ENCODE measurements at places on chromosomes 1 and 21.

DNA sequence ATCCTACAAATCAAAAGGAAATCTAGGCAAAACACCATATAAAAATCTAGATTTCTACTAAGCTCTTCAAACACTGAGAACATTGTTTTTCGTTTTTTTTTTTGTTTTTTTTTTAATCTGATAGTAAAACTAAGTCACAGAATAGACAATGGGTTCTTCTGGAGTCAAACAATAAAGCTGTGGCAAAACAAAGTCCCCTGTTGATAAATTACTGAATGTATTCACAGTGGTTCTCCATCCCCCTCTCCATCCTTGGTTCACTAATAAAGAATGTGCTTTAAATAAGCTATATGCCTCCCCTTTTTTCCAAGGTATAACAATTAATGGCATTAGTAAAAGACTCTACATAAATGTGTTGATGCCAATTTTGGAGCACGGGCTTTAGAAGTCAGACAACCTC lies 16.7 kb upstream of the ATP1B1 start:
- no peaks in the 10 kb centered on the region for H3K4me1 ChIP-seq
- no peak overlapping the region for H3K27ac ChIP-seq
- no peaks in the 10 kb centered on the region for H3K27me3 ChIP-seq
- DNase-seq = no peak
- H3K36me3 ChIP-seq = no peaks in the 10 kb centered on the region

DNA sequence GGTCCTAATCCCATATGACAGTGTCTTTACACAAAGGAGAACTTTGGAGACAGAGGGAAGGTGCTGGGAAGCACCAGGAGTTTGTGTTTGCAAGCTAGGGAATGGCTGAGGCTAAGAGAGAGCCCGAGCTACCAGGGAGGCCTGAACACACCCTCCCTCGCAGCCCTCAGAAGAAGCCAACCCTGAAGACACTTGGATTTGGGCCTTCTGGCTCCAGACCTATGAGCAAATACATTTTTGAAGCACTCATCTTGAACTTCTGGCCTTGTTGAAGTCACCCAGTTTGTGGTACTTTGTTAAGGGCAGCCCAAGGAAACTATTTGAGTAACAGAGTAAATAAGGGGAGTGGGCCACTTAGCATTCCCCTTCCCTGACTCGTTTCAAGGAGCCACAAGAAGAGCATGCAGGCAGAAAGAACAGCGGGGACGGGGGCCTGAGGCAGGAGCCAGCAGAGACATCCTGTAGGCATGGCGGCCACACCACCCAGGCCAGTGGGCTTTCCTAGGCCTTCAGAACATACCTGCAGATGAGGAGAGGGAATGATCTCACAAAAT lies 13.2 kb upstream of the QSOX1 start:
- H3K4me1 ChIP-seq = no peaks in the 10 kb centered on the region
- DNase-seq = no peak
- peaks cover 4% of the 10 kb centered on the region for H3K27me3 ChIP-seq
- H3K36me3 ChIP-seq = no peaks in the 10 kb centered on the region

DNA sequence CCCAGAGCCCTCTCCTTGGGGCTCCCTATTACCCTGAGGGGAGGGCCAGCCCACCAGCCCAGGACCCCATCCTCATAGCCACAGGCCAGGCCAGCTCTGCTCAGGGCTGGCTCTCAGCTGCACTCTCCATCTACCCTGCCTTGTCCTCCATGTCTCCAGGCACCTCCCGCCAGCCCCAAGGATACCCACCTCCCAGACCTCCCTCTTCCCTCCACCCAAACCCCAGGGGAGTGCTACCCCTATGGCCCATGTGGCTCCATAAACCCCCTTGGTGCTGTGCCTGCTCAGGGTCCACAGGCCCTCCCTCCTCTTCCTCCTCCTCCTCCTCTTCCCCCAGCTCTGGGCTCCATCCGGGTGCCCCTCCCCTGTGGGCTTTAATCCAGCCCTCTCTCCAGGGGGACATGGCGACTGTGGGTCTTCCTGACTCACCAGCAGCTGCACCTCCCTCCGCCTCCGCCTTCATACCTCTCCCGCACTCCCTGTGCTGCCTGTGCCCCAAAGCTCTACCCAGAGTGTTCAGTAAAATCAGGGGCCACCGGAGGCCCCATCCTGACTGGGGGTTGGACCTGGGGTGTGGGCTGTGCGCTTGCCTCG lies 9.1 kb downstream of the YBEY start:
- H3K27ac ChIP-seq = no peak overlapping the region
- peaks cover 7% of the 10 kb centered on the region for H3K36me3 ChIP-seq
- DNase-seq = no peak
- no peak overlapping the region for H3K4me3 ChIP-seq
- peaks cover 10% of the 10 kb centered on the region for H3K4me1 ChIP-seq
- peaks cover 2% of the 10 kb centered on the region for H3K27me3 ChIP-seq

DNA sequence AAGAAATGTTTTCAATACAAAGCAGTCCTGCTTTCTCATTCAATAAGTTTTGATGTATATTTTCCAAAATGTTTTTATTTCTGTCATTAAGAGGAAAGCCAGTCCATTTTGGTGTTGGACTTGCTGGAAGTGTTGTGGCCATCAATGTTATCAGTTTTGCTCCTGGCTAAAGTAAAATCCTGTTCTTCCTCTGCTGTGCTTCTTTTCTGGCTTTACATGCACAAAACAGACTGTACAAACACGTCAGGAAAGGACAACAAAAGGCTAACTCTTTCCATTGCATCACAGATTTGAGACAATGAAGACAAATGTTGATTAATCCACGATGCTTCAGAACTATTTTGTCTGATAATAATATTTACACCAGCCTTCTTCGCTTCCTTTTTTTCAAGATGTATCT lies 735.4 kb downstream of the LTN1 start:
- no peak overlapping the region for H3K27ac ChIP-seq
- no peaks in the 10 kb centered on the region for H3K27me3 ChIP-seq
- H3K36me3 ChIP-seq = no peaks in the 10 kb centered on the region

DNA sequence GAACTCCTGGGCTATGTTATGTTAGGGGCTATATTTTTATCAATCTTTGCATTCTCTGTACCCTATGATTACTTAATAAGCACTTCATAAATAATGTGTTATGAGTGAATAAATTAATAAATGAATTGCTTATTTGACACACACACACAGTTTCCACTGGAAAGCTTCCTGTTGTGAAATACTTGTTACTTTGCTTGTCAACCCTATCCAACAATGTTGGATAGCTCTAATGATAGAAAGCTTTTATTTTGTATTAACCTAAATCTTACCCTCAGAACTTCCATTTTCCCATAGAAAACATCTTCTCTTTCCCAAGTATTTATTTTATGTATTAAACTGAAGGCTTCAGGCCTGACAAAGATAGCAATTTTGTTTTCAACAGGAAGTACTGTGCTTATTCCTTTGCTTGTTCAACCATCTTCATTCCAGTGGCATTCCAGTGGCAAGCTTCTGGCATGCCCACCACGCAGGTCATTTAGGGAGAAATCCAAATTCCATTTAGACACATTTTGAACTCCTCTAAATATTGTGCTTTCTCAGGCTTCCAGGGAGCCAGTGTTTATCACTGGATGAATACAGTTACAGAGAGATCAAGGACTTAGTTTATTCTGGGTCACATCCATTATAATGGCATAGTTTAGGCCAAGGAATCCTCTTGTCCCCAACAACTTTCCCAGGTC lies 134.4 kb downstream of the TGFB2 start:
- H3K27me3 ChIP-seq = no peaks in the 10 kb centered on the region
- no peaks in the 10 kb centered on the region for H3K4me1 ChIP-seq
- no peak for DNase-seq
- H3K4me3 ChIP-seq = no peak overlapping the region

DNA sequence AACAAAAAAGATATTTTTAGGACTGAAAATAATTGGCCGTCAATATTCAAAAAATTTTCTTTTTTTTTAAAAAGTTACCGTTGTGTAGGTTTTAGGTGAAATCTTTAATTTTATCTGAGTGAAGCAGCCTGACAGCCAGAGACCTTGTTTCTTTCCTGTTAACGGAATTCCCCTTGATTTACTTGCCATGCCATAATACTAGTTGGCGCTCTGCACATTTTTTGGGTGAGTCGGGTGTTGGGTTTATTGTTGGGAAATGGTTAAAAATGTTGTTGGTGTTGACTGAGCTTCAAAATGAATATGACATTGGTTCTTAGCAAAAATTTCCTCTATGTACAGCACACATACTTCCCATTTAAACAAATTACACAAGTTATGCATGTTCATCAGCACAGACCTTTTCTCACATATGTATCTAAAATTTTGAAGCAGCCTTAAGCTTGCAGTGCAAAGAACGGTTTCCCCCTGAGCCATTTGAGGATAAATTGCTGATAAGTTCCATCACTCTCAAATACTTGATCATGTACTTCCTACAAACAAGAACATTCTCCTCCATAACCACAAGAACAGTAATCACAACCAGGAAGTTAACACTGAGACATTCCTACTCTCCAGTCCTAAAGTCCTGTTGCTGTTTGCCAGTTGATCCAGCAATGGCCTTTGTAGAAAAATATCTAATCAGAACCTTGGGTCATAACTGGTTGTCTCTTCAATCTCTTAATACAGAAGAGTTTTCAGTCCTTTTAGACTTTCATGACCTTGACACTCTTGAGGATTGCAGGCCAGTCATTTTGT lies 34.2 kb downstream of the CAMTA1 start:
- peaks cover 44% of the 10 kb centered on the region for H3K4me1 ChIP-seq
- H3K27ac ChIP-seq = no peak overlapping the region
- no peak for DNase-seq

DNA sequence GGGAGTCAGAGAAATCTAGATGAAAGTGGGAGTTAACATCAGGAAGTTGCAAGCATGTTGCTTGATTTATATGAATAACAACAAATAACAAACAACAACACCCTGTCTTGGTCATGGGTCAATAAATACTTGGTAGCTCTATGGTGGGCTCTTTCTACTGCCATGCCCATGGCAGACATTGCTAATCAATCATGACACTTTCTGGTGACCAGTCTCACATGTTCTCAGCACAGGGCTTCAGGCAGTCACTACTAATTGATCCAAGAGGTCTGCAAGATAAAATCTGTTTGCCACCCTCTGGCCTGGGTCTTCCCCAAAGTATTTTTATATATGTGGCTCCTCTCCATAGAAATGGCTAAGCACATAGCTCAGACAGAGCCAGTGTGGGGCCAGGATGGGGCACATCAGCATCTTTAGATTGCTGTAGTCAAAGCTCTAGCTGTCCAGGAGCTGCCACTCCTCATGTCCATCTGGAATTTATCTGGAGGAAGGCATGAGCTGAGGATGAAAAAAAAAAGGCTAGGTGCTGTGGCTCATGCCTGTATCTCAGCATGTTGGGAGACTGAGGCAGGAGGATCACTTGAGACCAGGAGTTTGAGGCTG lies 51.2 kb downstream of the STUM start:
- no peaks in the 10 kb centered on the region for H3K36me3 ChIP-seq
- no peak overlapping the region for H3K4me3 ChIP-seq
- no peak overlapping the region for H3K27ac ChIP-seq
- no peaks in the 10 kb centered on the region for H3K4me1 ChIP-seq
- no peak for DNase-seq
- H3K27me3 ChIP-seq = no peaks in the 10 kb centered on the region

- peaks cover 38% of the 10 kb centered on the region for H3K4me1 ChIP-seq
- H3K36me3 ChIP-seq = peaks cover 46% of the 10 kb centered on the region
- H3K27ac ChIP-seq = peak overlapping the region; percentile 98
- H3K4me3 ChIP-seq = no peak overlapping the region
- DNase-seq = no peak
- no peaks in the 10 kb centered on the region for H3K27me3 ChIP-seq
These were observed 5.1 kb downstream of the TAGLN2 start for GRCh38 chr1:159920202-159920601.

- H3K36me3 ChIP-seq = peaks cover 37% of the 10 kb centered on the region
- H3K27me3 ChIP-seq = no peaks in the 10 kb centered on the region
- DNase-seq = no peak
- no peak overlapping the region for H3K27ac ChIP-seq
These were observed 3.9 kb upstream of the SLC27A3 start for GRCh38 chr1:153771261-153771660.

- peak; percentile 31 for DNase-seq
- no peak overlapping the region for H3K4me3 ChIP-seq
- H3K27me3 ChIP-seq = no peaks in the 10 kb centered on the region
- peaks cover 4% of the 10 kb centered on the region for H3K36me3 ChIP-seq
- peaks cover 29% of the 10 kb centered on the region for H3K4me1 ChIP-seq
These were observed 2.9 kb downstream of the SELENON start for GRCh38 chr1:25802915-25803314.

DNA sequence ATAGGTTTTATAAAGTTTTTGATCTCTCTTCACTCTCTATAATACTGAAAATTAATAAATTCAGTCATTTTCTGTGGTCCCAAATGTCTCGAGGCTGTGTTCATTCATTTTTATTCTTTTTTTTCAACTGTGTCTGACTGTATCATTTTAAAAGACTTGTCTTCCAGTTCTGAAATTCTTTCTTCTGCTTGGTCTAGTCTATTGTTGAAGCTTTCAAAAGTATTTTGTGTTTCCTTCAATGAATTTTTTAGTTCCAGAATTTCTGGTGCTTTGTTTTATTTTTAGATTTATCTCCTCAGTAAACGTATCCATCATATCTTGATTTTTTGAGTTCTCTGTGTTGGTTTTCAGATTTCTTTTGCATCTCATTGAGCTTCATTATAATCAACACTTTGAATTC lies 161.0 kb upstream of the CHRM3 start:
- no peaks in the 10 kb centered on the region for H3K36me3 ChIP-seq
- no peak for DNase-seq
- no peaks in the 10 kb centered on the region for H3K27me3 ChIP-seq
- H3K4me1 ChIP-seq = no peaks in the 10 kb centered on the region

DNA sequence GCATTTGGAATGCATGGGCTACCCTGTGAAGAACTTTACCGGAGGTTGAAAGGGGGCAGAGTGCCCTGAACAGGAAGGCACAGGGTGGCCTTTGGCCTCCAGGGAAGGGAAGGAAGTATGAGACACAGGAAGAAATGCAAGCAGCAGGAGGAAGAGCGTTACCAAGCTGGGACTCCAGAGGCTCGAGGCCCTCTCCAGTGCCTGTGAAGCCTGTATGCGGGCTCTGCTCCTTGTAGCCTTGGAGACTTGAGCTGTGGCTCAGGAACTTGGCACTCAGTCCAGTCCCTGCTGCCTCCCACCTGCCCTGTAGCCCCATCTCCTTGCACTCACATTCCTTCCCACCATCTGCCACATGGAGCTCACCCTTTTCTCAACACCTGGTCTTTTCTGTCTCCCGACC lies 33.5 kb upstream of the RNF19B start:
- DNase-seq = no peak
- no peaks in the 10 kb centered on the region for H3K4me1 ChIP-seq
- H3K27ac ChIP-seq = no peak overlapping the region

GRCh38 chr1:86666368-86666767 lies 38.0 kb upstream of the SH3GLB1 start:
- H3K27me3 ChIP-seq = no peaks in the 10 kb centered on the region
- H3K4me1 ChIP-seq = no peaks in the 10 kb centered on the region
- no peak overlapping the region for H3K27ac ChIP-seq

Data from CD4-positive, CD25-positive, alpha-beta regulatory T cell (primary cell).